ENCODE measurements at places on chromosomes 11 and 22. TPM values are rescaled to one million over a fixed set of nuclear protein-coding genes. Genes with fewer than 3 reads are reported as not detected.

DNA sequence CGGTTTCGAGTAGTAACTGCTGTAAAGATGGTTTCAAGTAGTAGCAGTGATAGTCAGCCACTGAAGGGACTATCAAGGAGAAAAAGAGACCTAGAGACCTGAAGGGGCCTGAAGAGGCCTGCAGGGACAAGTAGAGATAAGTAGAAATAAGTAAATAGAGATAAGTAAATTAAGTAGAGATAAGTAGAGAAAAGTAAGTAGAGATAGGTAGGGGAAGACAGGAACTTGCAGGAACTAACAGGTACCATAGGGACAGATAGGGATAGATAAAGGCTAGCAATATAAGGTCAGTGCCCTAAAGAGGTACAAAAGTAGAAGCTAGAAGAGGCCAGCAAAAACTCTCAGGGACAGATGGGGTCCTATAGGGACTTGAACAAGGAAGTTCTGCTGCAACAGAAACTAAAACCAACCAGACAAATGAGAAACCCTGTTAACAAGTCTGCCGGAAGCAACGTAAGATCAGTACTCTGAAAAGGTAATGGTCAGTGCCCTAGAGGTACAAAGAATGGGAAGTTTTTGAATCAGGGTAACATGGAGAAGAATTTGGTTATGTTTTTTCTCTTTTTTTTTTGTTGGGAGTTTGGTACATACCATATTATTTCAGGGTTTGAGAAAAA, 9.6 kb upstream of the SC5D start:
- DNase-seq, result no peak

DNA sequence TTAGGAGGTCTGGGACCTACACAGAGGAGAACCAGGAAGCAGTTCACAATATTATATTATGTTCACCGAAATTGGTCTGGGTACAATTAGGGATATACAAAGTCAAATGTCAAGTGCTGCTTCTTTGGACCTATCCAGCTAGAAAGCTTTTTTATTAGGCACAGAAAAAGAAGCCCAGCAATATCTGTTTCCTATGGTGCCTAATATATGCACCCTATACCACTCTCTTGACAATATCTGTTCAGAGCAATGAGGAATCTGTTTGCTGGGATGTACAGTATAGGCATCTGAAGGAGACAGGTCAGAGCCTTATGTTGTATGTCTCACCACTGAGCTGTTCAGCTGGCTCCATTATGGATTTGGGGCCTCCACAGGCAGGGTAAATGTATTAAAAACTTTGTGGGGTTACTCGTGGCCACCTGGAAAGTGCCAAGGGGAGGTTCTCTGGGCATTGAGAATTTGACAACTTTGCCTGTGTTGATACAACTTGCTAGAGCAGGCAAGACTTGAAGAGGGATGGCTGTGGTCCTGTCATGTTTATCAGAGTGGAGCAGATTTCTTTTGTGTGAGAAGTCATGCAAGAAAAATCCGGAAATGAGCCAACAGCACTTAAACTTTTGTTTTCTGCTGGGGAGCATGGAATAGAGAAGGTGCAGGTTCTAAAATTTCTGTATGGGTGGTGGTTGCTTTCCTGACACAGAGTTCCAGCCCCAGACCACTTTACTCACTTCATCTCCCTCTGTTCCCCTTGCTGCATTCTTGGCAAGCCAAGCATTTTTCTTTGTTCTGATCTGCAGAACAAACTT, 10.1 kb downstream of the STIM1 start:
- no peak for DNase-seq

DNA sequence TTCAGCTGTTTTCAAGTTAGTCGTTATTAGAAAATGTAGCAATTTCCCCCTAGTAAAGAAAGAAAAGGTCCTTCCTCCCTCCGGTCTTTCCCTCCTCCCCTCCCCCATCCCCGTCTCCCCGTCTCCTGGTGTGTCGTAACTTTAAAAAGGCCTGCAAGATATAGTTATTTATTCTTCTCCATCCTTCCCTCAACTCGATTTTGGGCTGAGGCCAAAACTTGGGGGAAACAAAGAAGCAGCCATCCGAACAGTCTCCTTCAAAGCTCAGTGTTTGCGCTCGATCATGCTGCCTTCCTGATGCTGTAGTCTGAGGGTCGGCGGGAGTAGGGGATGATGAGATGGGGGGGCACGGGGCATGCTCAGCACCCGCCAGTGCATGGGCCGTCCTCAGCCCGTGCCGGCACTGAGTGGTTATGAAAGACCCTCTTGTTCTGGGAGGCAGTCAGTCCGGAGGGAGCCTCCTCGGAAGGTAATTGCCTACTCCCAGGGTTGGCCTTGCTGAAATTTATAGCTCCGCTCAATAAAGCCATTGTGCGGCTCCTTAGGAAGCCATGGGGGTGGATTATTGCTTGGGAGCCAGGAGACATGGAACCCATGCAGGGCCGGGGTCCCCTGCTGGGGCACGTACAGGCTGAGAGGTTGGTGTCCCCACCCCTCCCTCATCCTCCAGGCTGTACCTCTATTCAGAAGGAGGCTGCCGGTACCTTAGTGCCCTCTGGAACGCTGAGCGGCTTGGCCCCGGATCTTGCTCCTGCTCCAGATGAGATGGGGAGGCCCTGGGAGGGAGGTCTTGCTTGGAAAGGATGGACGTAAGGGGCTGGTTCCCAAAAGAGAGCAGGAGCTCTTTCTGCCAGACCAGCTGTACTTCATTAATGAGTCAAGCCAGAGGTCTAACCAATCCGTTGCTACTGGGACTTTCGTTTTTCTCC, 212.7 kb upstream of the CADM1 start:
- no peak for DNase-seq

GRCh38 chr11:8631395-8632118, 37.5 kb upstream of the STK33 start:
- no peak for DNase-seq

Gene YAP1
- polyA plus RNA-seq, result 36.4 TPM

Gene CASP5
- not detected for polyA plus RNA-seq

Gene FAT3
- 0.61 TPM for polyA plus RNA-seq

Gene HSCB
- 17.2 TPM for polyA plus RNA-seq
